ENCODE measurements at places on chromosomes 4 and X. TPM values are rescaled to one million over a fixed set of nuclear protein-coding genes. Genes with fewer than 3 reads are reported as not detected.

GRCh38 chr4:147477439-147477838, 3.5 kb upstream of the EDNRA start:
- no peak overlapping the region for H3K4me3 ChIP-seq
- no peak overlapping the region for H3K27ac ChIP-seq
- H3K4me1 ChIP-seq = peaks cover 3% of the 10 kb centered on the region

DNA sequence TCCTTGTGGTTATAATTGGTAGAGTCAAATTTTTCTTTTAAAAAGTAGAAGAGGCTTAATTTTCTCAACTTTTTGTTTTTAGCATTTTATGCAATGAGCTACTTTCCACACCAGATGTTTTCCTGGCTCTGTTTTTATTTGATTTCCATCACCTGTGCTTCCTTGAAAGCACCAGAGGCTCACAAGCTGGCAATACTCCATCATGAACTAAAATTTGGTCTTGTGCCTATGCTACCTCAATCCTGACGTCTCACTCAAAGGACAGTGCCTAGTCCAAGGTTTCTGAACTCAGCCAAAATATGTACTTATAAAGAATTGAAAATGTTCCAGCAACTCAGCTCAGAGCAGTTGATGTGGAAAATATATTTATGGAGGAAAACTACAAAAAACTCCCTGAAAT, 914.0 kb upstream of the PRKX start:
- DNase-seq = no peak
- no peak overlapping the region for H3K27ac ChIP-seq
- no peaks in the 10 kb centered on the region for H3K27me3 ChIP-seq
- no peaks in the 10 kb centered on the region for H3K36me3 ChIP-seq
- no peak overlapping the region for H3K4me3 ChIP-seq

GRCh38 chr4:76883147-76883546, 14.8 kb downstream of the SOWAHB start:
- H3K4me1 ChIP-seq = no peaks in the 10 kb centered on the region
- DNase-seq = no peak
- H3K27me3 ChIP-seq = no peaks in the 10 kb centered on the region

DNA sequence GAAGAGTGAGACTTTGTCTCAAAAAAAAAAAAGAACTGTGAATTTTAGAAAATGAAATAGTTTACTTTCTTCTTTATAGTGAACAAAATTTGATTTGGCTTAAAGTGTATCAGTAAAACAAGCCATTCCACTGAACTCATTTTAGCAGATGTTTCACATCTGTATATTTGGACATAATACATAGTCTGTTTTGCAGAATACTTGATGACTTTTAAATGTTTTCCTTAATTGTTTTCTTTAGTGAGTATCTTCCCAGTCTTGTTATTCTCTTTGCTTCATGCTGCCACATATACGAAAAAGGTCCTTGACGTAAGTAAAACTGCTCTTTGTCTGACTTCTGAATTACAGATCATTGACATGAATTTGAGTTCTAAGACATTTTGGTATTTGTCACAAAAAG, 8.3 kb downstream of the TMEM33 start:
- no peak for DNase-seq
- H3K4me3 ChIP-seq = no peak overlapping the region
- H3K27ac ChIP-seq = no peak overlapping the region
- H3K4me1 ChIP-seq = no peaks in the 10 kb centered on the region

DNA sequence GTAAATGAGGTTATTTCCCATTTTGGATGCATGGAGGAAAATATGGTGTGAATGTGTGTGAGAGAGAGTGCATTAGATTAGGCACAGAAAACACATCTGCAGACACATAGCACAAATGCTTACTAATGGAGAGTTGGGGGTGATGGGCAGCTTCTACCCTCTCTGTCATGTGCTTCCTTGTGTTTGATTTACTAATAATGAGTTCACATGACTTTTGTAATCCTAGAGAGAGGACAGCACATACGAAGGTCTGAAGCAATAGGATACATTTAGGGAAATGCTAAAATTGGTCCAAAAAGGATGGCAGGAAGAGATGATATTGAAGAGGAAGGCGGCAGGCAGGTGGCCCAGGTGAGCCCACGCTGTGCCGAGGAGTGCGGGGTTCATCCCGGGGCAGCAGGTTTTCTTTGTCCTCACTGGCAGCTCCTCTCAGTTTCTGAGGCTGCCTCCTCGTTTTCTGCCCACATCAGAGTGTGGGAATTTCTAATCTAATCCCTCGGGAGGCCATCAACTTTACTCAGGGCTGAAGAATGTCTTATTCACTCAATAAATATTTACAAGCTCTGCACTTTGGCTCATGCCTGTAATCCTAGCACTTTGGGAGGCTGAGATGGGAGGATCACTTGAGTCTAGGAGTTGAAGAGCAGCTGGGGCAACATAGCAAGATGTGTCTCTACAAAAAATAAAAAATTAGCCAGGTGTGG, 15.9 kb upstream of the MAP9 start:
- no peaks in the 10 kb centered on the region for H3K4me1 ChIP-seq
- H3K4me3 ChIP-seq = no peak overlapping the region
- H3K27ac ChIP-seq = no peak overlapping the region
- H3K36me3 ChIP-seq = no peaks in the 10 kb centered on the region

DNA sequence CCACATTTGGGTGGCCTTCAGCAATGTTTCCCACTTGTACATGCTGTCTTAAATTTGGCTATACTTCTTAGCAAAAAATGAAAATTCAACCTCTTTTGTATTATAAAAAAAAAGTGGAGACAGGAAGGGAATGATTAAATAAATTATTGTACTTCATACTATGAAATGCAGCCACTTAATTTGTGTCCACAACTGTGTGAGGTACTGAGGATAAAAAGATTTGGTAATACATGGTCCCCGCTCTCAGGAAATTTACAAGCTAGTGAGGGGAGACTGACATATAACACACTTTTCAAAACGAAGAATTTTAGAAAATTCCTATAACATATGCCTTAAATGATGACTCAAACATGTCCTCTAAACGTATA, 105.0 kb downstream of the HNRNPD start:
- H3K27ac ChIP-seq = no peak overlapping the region
- no peaks in the 10 kb centered on the region for H3K4me1 ChIP-seq
- no peak overlapping the region for H3K4me3 ChIP-seq
- no peak for DNase-seq
- H3K36me3 ChIP-seq = no peaks in the 10 kb centered on the region

GRCh38 chr4:68950033-68950432, 1.6 kb downstream of the UGT2A3 start:
- DNase-seq = no peak
- no peaks in the 10 kb centered on the region for H3K27me3 ChIP-seq
- no peaks in the 10 kb centered on the region for H3K36me3 ChIP-seq
- H3K4me1 ChIP-seq = no peaks in the 10 kb centered on the region
- no peak overlapping the region for H3K27ac ChIP-seq

DNA sequence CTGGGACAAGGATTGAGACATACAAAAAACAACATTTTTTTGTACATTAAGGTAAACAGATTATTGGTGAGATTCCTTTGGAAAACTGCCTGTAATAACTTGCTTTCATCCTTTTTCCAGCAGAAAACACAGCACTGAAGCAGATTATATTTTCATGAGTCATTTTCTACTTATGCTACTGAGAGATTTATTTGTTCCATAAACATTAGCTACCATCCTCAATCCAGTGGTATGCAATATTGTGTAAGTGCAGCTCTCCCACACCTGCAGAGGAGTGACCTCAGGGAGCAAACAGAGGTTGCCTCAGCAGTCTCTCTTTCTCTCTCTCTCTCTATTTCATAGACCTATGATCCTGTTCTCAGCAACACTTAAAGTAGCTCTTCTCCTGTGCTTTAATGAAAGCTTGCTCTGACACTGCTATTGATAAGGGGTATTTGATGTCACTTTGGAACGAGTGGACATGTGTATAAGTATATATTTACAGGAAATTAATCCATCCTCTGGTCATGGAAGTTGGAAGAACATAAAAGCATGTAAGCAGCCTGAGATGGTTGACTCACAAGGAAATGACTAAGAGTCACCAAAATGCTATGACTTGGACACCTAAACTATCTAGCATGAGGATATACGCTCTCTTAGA, 163.7 kb upstream of the SPANXC start:
- H3K36me3 ChIP-seq = no peaks in the 10 kb centered on the region
- H3K27me3 ChIP-seq = no peaks in the 10 kb centered on the region
- no peak overlapping the region for H3K27ac ChIP-seq
- H3K4me1 ChIP-seq = no peaks in the 10 kb centered on the region

- no peak overlapping the region for H3K27ac ChIP-seq
- peaks cover 3% of the 10 kb centered on the region for H3K27me3 ChIP-seq
- no peak for DNase-seq
- no peaks in the 10 kb centered on the region for H3K36me3 ChIP-seq
- H3K4me3 ChIP-seq = no peak overlapping the region
These were observed 425.0 kb downstream of the MID1IP1 start for GRCh38 chrX:39226251-39226650.

- DNase-seq = no peak
- no peaks in the 10 kb centered on the region for H3K4me1 ChIP-seq
- H3K4me3 ChIP-seq = no peak overlapping the region
- H3K36me3 ChIP-seq = no peaks in the 10 kb centered on the region
These were observed 88.4 kb upstream of the TLL1 start for GRCh38 chr4:165784672-165785071.

DNA sequence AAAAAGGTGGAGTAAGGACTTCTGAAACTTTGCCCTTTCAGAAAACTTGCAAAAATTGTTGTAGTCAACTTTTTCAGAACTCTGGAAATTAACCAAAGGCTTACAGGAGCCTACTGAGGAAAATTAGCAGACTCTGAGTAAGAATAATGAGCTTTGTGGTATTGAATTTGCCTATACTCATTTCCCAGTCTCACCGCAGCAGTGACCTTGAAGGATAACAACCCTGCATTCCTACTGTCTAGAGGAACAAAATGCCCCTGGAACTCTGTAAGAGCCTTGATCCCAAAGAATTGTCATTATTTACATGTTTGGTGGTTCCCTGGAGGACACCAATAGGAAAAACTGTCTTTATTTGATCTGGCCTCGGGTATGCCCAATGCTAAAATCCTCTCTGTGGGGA, 57.9 kb downstream of the MND1 start:
- H3K4me3 ChIP-seq = no peak overlapping the region
- no peaks in the 10 kb centered on the region for H3K27me3 ChIP-seq
- no peak overlapping the region for H3K27ac ChIP-seq
- DNase-seq = no peak
- H3K4me1 ChIP-seq = peaks cover 5% of the 10 kb centered on the region

DNA sequence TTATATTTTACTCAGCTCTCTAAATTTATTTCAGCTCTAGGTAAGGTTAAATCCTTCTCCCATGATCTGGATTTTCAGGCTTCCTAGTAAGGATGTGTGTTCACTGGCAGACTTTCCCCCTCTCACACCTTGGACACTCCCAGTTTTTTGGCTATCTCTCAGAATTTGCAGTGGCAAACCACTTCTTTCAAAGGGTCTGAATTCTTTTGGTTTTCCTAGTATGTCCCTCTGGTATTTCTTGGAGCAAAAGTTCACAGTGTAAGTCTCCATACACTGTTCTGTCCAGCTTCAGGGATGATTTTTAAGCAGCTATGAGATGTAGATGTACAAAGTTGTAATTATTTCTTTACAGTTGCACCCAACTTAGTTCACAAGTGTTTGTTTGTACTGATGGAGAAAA, 653.8 kb upstream of the GALNT7 start:
- H3K4me3 ChIP-seq = no peak overlapping the region
- H3K4me1 ChIP-seq = no peaks in the 10 kb centered on the region
- no peaks in the 10 kb centered on the region for H3K36me3 ChIP-seq
- no peak overlapping the region for H3K27ac ChIP-seq
- DNase-seq = no peak

GRCh38 chrX:9781941-9782340, 4.3 kb upstream of the SHROOM2 start:
- no peaks in the 10 kb centered on the region for H3K36me3 ChIP-seq
- no peak for DNase-seq
- no peaks in the 10 kb centered on the region for H3K4me1 ChIP-seq
- no peak overlapping the region for H3K4me3 ChIP-seq

GRCh38 chr4:42596918-42597317, 60.0 kb downstream of the ATP8A1 start:
- H3K36me3 ChIP-seq = no peaks in the 10 kb centered on the region
- H3K27ac ChIP-seq = no peak overlapping the region
- no peak overlapping the region for H3K4me3 ChIP-seq

DNA sequence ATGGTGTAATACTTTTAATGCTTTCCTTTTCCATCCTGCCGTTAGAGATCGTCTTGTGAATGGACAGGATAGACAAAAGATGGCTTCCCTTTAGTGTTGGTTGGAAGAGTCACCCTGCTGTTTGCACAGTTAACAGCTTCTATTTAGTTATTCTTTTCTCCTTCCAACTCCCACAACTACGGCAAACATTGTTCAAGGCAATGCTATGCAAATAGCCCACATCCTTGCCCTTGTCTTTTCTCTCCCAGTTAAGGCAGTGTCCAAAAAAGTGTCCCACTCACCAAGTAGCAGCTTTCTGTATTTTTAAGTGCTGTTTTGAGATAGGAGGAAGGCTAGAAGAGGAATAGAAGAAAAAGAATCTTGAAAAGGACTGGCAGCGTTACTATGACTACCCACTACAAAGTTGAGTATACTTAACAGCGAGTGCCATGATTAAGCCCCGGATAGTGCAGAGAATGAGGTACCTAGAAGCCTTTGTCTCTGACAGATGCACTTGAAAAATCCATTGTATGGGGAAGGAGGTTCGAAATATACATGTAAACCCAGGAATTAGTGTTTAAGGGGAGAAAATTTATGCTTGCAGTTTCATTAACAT, 12.1 kb upstream of the RUFY3 start:
- no peak for DNase-seq
- H3K27me3 ChIP-seq = no peaks in the 10 kb centered on the region
- H3K4me1 ChIP-seq = peaks cover 41% of the 10 kb centered on the region
- no peaks in the 10 kb centered on the region for H3K36me3 ChIP-seq
- H3K27ac ChIP-seq = no peak overlapping the region
- H3K4me3 ChIP-seq = no peak overlapping the region

Gene PPEF2
- not detected for total RNA-seq

Gene CACNA1F
- not detected for total RNA-seq

Gene ARHGAP36
- total RNA-seq = not detected

Gene HMGB2
- total RNA-seq = 33.0 TPM

Gene MAGEA1
- total RNA-seq = not detected

Gene H2BW2
- total RNA-seq = not detected

Gene GUCY2F
- not detected for total RNA-seq

Gene FRAS1
- 36.5 TPM for total RNA-seq

Gene AMTN
- not detected for total RNA-seq

Gene P2RY4
- total RNA-seq = not detected

Gene QRFPR
- total RNA-seq = not detected

Gene SH3BGRL
- total RNA-seq = 117 TPM

Gene RAB41
- total RNA-seq = not detected

Measured in thyroid gland (tissue), 4 donors.